GM12878 (cell line): ENCODE measurements at places on chromosomes 11 and 22. TPM values are rescaled to one million over a fixed set of nuclear protein-coding genes. Genes with fewer than 3 reads are reported as not detected.

Gene CTSF
- 0.29 and 0.33 TPM in 2 replicates for total RNA-seq

Gene ANO5
- 6.1 and 6.3 TPM in 2 replicates for total RNA-seq

Gene MS4A8
- not detected in 2 replicates for total RNA-seq

DNA sequence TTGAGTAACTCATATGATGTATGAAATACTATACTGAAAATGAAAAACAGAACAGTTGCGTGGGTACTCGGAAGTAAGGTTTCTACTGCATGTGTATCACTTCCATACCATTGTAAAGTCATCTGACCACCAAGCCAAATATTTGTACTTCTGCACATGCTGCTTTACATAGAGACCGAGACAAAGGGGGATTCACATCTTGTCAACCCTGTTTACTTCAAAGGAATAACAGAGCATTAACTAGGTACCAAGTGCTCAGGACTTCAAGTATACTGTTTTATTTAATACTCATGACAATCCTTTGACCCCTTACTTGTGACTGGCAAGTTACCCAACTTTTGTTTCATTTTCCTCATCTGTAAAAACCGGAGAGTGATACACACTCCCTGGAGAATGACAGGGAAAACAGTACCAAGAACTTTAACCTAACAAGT, 9.9 kb downstream of the MAPK1 start:
- H3K36me3 ChIP-seq, result no peaks in the 10 kb centered on the region

DNA sequence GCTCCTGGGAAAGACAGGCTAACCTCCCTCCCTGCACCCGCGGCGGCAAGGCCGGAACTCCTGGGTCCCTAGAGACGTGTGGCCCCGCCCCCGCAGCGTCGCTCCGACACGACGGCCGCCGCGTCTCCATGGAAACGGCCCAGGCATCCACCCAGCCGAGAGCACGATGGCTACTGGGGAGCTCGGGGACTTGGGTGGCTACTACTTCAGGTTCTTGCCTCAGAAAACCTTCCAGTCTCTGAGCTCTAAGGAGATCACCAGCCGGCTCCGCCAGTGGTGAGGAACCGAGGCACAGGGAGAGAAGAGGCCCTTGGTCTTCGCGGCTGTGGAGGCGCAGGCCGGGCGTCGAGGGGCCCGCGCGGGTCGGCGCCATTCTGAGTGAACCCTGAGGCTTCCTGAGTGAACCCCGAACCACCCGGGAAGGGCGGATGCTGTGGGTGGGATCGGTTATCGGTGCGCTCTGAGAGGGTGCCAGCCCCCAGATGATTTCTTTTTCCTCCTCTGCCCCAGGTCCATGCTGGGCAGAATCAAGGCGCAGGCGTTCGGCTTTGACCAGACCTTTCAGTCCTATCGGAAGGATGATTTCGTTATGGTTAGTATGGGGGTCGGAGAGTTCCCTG, at the start of gene CFAP300:
Gene CFAP300, plus strand, starts transcription at position 133 of the 620 bp plus-strand sequence. Its CDS starts 34 bp downstream, at position 167.
- DNase-seq, result no peak
- H3K27ac ChIP-seq, result no peak within 1 kb of the TSS
- H3K36me3 ChIP-seq, result no peaks in the 10 kb centered on the region

- peak overlapping the region; percentile 97 for H3K27ac ChIP-seq
- peaks cover 23% of the 10 kb centered on the region for H3K4me1 ChIP-seq
- H3K4me3 ChIP-seq, result no peak overlapping the region
- H3K27me3 ChIP-seq, result no peaks in the 10 kb centered on the region
- H3K36me3 ChIP-seq, result peaks cover 10% of the 10 kb centered on the region; the same call in 1 of the 2 replicates
Observed at GRCh38 chr11:67613313-67613959, 6.7 kb downstream of the NDUFV1 start.

DNA sequence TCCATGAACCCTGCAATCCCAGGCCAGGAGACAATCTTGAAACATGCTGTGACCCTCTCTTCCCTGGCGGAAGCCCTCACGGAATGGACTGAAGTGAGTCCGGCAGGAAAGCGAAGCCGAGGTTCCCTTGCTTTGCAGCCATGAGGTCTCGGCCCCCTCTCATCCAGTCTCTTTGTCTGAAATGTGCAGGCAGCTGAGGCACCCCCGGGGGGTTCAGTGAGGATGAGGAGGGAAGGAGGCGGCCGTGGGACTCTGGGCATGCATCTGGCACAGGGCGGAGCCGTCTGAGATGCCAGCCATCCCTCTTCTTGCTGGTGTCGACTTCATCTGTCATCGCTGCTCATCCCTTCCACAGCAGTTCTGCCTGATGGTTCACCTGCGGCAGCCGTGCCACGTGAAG, 1485.7 kb downstream of the BRD1 start:
- H3K4me3 ChIP-seq, result no peak overlapping the region
- no peaks in the 10 kb centered on the region for H3K27me3 ChIP-seq
- no peak for DNase-seq
- no peak overlapping the region for H3K27ac ChIP-seq
- H3K4me1 ChIP-seq, result no peaks in the 10 kb centered on the region
- H3K36me3 ChIP-seq, result no peaks in the 10 kb centered on the region

DNA sequence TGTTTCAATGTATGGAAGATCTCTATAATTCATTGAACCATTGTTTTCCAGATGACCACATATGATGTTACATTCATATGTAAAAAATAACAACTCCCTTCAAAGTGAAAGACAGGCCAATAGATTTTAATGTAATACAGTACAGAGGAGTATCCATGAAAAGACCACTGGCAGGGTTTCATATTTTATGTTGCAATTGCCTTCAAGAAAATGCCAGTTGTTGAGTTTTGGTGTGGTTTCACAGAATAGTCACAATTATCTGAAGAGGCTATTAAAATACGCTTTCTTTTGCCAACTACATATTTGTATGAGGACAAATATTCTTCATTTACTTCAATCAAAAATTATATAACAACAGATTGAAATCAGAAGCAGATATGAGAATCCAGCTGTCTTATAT, 14.3 kb downstream of the AMOTL1 start:
- no peak overlapping the region for H3K27ac ChIP-seq
- H3K4me1 ChIP-seq, result no peaks in the 10 kb centered on the region
- no peak for DNase-seq
- no peaks in the 10 kb centered on the region for H3K27me3 ChIP-seq

GRCh38 chr11:122717264-122717867, 61.8 kb downstream of the UBASH3B start:
- DNase-seq, result peak; percentile 73
- H3K27ac ChIP-seq, result peak overlapping the region; percentile 24; the same call in 1 of the 2 replicates

DNA sequence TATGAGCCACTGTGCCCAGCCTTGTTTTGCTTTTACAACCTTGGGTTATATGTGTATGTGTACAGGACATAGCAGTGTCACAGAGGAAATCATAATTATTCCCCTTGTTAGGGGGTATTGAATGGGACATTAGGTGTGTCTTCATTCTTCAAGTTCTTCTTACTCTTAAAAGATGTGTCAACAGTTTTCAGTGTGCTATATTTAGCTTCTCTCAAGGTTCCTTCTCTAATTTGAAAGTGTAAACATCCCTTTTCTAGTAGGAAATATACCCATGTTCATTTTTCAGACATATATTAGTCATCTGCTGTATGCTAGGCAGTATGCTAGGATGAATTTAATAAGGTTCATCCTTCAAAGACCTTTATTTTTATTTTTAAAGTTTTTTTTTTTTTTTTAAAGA, 17.1 kb downstream of the PCF11 start:
- no peak for DNase-seq
- no peak overlapping the region for H3K27ac ChIP-seq
- no peaks in the 10 kb centered on the region for H3K27me3 ChIP-seq
- peaks cover 10% of the 10 kb centered on the region for H3K4me1 ChIP-seq
